Prostate gland (tissue), 2 donors: ENCODE measurements at places on chromosomes 6 and 20.

DNA sequence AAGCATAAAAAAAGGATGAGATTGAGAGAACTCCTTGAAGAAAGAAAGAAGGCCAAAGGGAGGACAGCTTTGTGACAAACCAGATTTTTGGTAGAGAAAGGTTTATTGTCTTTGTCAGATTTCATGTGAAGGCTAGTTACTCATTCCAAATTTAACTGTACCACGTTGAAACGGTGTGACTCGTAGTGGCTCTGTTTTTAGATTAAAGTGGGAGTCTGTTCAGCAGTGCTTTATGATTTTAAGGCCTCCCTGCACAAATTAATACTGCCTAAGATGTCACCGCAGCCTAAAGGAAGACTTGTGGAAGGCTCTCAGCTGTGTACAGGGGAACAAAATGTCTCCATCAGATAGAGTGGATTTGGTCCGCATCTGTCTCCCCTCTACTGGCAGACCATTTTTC, 35.9 kb downstream of the CDC40 start:
- no peak overlapping the region for H3K27ac ChIP-seq
- H3K4me3 ChIP-seq: no peak overlapping the region
- no peak for DNase-seq
- no peaks in the 10 kb centered on the region for H3K4me1 ChIP-seq

DNA sequence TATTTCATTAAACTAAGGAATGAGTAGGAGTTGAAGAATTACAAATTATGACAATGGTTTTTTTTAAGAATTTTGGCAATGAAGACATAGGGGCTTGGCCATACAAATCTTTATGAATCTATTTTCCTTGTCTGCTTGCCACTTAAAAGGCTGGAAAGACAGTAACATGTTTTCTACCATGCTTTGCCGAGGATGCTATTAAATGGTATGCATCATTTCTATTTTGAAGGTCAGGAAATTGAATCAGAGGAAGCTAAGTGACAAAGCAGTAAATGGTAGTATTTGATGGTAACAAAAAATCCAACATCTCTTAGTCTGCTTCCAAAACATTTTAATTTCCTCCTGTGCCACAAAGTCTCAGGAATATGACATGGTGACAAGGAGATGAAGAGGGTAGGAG, 287.2 kb downstream of the RFPL4B start:
- H3K27me3 ChIP-seq: no peaks in the 10 kb centered on the region
- H3K4me3 ChIP-seq: no peak overlapping the region
- H3K4me1 ChIP-seq: no peaks in the 10 kb centered on the region
- H3K27ac ChIP-seq: no peak overlapping the region

- no peaks in the 10 kb centered on the region for H3K36me3 ChIP-seq
- H3K4me3 ChIP-seq: no peak overlapping the region
- no peak for DNase-seq
- H3K27me3 ChIP-seq: no peaks in the 10 kb centered on the region
- H3K27ac ChIP-seq: no peak overlapping the region
- H3K4me1 ChIP-seq: no peaks in the 10 kb centered on the region
Observed at GRCh38 chr6:75946146-75946831, 126.2 kb downstream of the IMPG1 start.

DNA sequence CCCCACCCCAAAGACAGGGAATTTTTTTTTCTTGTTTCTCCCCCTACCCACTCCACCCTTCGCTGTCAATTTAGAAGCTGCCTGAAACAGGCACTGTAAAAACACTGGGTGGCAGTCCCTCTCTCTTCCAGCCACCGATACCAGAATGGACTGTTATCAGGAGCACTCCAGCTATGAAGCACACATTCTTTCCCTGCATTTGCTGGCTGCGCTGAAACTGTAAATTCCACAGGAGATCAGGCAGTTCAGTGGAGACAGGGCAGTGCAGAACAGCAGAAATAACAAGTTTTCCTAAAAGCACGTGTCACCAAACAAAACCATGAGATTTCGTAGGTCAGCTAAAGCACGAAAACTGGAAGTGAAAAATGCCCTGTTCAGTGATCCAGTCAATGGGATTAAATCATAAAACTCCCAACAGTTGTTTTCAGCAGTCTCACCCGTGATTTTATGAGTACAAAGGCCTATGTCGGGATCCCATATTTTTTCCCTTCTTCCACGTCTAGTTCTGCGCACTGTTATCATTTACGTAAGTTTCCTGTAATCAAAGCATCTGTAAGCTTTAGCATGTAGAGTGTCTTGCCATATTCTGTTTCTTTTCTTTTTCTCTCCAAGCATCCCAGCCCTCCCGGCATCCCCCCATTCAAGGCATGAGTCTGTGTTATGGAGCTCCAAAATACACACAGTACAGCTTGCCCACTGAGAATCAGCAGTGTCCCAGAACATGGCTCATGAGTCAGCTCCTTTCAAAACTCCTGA, 359.9 kb upstream of the EPHA7 start:
- H3K36me3 ChIP-seq: no peaks in the 10 kb centered on the region
- no peaks in the 10 kb centered on the region for H3K4me1 ChIP-seq
- no peak overlapping the region for H3K27ac ChIP-seq

- no peaks in the 10 kb centered on the region for H3K27me3 ChIP-seq
- no peak for DNase-seq
- H3K27ac ChIP-seq: no peak overlapping the region
Observed at GRCh38 chr20:38136421-38137245, 28.4 kb downstream of the TGM2 start.

DNA sequence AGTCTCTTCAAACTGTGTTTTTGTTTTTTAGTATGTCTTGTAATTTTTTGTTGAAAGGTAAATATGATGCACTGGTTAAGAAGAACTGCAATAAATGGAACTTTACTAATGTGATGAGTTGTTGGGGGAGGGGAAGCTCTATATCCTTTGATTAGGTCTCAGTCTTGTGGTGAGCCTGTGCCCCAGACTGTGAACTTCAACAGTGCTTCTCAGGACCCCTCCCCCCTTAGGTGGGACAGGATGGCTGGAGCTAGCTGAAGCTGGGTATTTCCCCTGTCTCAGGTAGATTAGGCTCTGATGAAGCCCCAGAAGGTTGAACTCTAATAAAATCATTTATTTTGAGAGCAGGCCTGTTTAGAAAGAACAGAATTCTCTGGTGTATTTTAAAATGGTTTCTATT, 31.4 kb upstream of the TASP1 start:
- no peaks in the 10 kb centered on the region for H3K36me3 ChIP-seq
- no peak overlapping the region for H3K4me3 ChIP-seq
- no peaks in the 10 kb centered on the region for H3K27me3 ChIP-seq
- H3K4me1 ChIP-seq: no peaks in the 10 kb centered on the region
- no peak for DNase-seq
- H3K27ac ChIP-seq: no peak overlapping the region

DNA sequence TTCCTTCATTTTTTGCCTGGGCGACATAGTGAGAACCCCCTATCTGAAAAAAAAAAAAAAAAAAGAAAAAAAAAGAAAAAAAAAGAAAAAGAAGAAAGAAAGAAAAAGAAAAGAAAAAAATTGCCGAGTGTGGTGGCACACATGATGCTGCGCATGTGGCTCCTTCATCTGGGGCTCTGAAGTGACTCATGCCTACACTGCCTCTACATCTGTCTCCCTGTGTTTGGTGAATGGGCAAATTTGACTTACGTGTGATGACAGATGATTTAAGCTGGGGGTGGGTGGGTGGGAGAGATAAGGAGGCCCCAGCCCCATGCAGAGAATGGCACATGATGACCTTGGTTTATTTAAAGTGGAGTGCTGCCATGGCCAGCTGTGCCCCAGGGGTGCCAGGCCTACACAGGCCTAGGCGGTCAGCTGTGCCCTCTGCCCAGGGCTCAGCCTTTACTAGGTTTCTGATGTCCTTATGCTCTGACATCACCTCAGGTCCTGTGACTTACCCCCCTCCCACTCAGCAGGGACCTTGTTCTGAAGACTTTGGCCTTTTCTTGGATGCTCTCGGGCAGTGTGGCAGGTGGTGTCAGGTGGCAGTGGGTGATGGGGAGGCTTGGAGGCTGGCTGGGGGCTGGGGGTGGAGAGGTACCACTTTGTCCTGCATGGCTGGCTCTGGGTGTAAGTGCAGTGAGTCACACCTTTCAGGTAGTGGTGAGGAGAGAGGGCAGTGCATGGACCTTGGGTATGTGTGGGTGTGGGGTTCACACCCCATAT, 41.1 kb downstream of the VEGFA start:
- no peaks in the 10 kb centered on the region for H3K4me1 ChIP-seq
- H3K27me3 ChIP-seq: no peaks in the 10 kb centered on the region
- H3K36me3 ChIP-seq: no peaks in the 10 kb centered on the region
- H3K27ac ChIP-seq: no peak overlapping the region
- H3K4me3 ChIP-seq: no peak overlapping the region

DNA sequence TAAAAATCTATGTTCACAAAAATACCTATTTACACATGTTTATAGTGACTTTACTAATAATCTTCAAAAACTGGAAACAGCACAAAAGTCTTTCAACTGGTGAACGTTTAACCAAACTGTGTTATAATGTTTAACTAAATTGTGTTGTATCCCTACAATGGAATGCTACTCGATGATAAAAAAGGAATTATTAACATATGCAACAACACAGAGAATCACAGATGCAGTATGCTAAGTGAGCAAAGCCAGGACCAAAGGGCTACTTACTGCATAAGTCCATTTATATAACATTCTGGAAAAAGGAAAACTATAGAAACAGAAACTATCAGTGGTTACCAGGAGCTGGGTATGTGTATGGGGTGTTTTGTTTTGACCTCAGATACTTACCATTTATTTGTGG, 602.2 kb upstream of the BTBD3 start:
- no peak for DNase-seq
- no peak overlapping the region for H3K27ac ChIP-seq
- no peaks in the 10 kb centered on the region for H3K36me3 ChIP-seq

GRCh38 chr6:29619578-29620160, 13.3 kb downstream of the GABBR1 start:
- H3K36me3 ChIP-seq: no peaks in the 10 kb centered on the region
- H3K4me3 ChIP-seq: no peak overlapping the region
- DNase-seq: no peak
- no peak overlapping the region for H3K27ac ChIP-seq

GRCh38 chr20:31607640-31608250, 2.7 kb downstream of the ID1 start:
- no peak for DNase-seq
- H3K27me3 ChIP-seq: no peaks in the 10 kb centered on the region
- no peaks in the 10 kb centered on the region for H3K36me3 ChIP-seq

DNA sequence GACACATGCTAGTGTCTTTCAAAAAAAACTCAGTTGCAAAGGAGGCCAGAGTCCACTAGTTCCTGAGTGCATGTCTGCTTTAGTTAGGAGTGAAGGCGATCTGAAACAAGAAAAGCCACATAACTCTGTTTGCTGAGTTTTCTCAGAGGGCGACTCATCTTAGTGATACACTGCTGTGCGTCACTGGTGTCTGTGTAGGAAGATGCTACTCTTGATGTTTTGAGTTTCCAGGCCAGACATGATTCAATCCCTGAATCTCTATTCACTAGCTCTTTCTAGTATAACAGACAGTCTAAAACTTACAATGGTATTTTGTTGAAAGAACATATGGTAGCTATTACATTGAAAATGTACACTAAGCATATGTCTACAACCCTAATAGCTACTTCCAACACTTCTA, 60.9 kb downstream of the GFRAL start:
- H3K27ac ChIP-seq: no peak overlapping the region
- H3K4me1 ChIP-seq: no peaks in the 10 kb centered on the region
- no peaks in the 10 kb centered on the region for H3K36me3 ChIP-seq
- no peaks in the 10 kb centered on the region for H3K27me3 ChIP-seq

DNA sequence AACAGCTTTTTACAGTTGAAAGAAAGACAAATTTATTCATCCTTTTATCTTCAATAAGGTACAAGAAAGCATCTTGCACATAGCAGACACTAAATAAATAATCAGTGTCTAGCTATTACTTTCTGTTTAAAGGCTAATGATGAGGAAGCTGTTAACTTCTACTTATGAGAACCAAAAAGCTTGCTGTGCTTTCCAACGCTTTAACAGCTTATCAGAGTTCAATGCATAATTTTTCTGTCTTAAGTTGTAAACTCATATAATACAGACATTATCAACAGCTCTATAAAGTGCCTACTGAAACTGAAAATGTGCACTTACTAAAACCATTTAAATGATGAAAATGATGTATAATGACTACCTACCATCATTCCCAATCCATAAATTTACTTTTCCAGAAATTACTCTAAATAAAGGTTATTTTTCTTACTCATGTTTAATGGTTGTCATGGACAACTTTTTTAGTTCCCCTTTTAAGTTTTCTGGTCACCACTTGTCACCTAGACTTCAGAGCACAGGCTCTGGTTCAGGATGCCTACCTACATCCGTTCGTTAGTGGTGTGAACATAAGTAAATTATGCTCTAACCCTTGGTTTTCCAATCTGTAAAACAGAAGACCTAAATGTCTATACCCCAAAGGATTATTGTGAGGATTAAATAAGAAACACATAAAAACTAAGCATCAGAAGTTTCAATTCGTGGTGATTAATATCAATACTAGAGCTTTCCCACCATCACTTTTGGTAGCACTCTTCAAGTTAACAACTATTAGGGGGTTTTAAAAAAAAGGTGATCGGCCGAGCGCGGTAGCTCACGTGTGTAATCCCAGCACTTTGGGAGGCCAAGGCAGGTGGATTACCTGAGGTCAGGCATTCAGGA, 8.0 kb downstream of the PNISR start:
- H3K36me3 ChIP-seq: no peaks in the 10 kb centered on the region
- no peak overlapping the region for H3K27ac ChIP-seq
- H3K27me3 ChIP-seq: no peaks in the 10 kb centered on the region
- H3K4me3 ChIP-seq: no peak overlapping the region
- H3K4me1 ChIP-seq: no peaks in the 10 kb centered on the region
- no peak for DNase-seq

GRCh38 chr20:63101781-63102720, 95.3 kb upstream of the BHLHE23 start:
- H3K27ac ChIP-seq: no peak overlapping the region
- no peaks in the 10 kb centered on the region for H3K4me1 ChIP-seq
- peaks cover 13% of the 10 kb centered on the region for H3K27me3 ChIP-seq

- H3K4me3 ChIP-seq: no peak overlapping the region
- DNase-seq: no peak
- H3K36me3 ChIP-seq: no peaks in the 10 kb centered on the region
- H3K27me3 ChIP-seq: no peaks in the 10 kb centered on the region
- no peaks in the 10 kb centered on the region for H3K4me1 ChIP-seq
Observed at GRCh38 chr20:40959325-40960092, 69.1 kb upstream of the TOP1 start.

- no peak for DNase-seq
- no peaks in the 10 kb centered on the region for H3K4me1 ChIP-seq
- H3K27ac ChIP-seq: no peak overlapping the region
- H3K27me3 ChIP-seq: no peaks in the 10 kb centered on the region
Observed at GRCh38 chr6:137894779-137895385, 27.8 kb downstream of the TNFAIP3 start.

- no peaks in the 10 kb centered on the region for H3K27me3 ChIP-seq
- peak overlapping the region; percentile 51 for H3K27ac ChIP-seq
- no peaks in the 10 kb centered on the region for H3K4me1 ChIP-seq
- H3K36me3 ChIP-seq: peaks cover 26% of the 10 kb centered on the region
- no peak for DNase-seq
- H3K4me3 ChIP-seq: no peak overlapping the region
Observed at GRCh38 chr20:25006431-25007167, 14.0 kb upstream of the APMAP start.

- DNase-seq: no peak
- H3K4me3 ChIP-seq: no peak overlapping the region
- H3K27ac ChIP-seq: peak overlapping the region; percentile 86
- H3K36me3 ChIP-seq: no peaks in the 10 kb centered on the region
Observed at GRCh38 chr20:10216146-10216791, 2.4 kb upstream of the SNAP25 start.
